Activated naive CD4-positive, alpha-beta T cell treated with anti-CD3 and anti-CD28 coated beads, Interleukin-2, amount 50 U/mL, for 72 hours (primary cell): ENCODE measurements at places on chromosomes 11 and 22. TPM values are rescaled to one million over a fixed set of nuclear protein-coding genes. Genes with fewer than 3 reads are reported as not detected.

The DGAT2 gene
- total RNA-seq: 3.9 TPM

The TPST2 gene
- total RNA-seq: 15.4 TPM

The MUC2 gene
- total RNA-seq: not detected

The CDHR5 gene
- not detected for total RNA-seq

The MCHR1 gene
- not detected for total RNA-seq

The SAA4 gene
- not detected for total RNA-seq

The TSPAN18 gene
- 2.3 TPM for total RNA-seq

GRCh38 chr11:103315248-103315647 is 206.0 kb downstream of the DYNC2H1 start:
- DNase-seq: no peak

DNA sequence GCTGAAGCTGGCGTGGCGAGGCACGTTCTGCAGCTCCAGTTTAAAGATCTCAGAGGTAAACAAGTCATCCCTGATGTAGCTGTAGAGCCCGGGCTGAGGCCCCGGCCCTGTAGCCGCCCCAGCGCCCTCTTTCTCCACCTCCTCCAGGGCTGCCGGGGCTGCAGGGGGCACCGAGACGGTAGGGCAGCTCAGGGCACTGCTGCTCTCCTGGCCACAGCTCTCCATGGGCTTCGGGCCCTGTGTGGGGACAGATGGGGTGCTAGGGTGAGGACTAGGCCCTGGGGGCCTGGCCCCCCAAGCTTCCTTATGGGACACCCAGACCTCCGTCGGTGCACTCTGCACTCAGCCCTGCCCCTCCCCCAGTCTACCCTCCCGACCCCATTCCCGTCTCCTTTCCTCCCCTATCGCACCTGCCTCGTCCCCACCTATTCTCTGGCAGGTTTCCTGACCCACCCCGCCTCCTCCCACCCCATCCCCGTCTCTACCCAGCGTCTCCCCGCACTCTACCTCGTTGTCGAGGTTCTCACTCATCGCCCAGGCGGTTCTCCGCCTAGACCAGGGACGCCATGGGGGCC is 559 bp downstream of the RANBP1 start:
- DNase-seq: no peak

GRCh38 chr22:34486381-34486780 is 566.1 kb upstream of the LARGE1 start:
- DNase-seq: no peak

DNA sequence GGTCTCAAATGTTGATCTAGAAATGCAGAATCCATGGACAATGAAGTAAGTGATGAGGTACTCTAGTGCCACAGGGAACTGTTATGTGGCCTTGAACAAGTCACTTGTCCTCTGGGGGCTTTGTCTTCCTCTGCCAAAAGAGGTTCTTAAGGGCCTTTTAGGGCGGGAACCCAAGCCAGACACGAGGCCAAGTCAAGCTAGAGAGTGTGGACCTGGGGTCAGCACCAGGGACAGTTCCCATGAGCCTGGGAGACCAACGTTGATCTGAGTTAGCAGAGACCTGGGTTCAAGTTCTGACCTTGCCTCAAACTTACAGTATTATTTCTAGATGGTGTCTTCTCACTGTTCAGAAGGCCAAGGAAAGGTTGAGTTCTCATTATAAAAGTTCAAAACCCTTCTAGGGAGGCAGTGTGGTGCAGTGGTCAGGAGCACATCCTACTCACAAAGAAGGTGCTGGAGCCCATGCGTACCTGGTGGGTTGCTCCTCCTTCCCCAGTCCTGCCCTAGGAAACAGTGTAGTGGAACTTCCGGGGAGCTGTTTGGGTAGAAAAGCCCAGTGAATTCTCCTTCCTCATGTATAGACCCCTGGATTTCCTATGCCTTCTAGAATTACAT is 121.5 kb downstream of the CHST1 start:
- peak; percentile 11 for DNase-seq

DNA sequence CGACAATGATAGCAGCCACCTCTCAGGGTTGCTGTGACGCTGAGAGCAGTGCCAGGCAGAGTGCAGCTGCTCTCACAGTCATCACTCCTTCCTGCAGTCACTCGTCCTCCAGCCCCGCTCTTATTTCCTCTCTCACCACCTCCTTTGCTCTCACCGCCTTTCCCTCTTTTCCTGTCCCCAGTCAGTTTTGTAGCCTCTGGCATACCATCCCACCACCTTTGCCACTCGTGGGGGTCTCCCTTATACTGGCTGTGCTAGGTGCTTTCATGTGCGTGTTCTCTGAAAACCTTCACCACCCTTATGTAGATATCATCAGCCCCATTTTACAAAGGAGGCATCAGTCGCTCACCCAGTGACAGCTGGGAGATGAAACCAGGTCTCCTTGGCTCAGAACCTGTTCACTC is 19.3 kb upstream of the ST3GAL4 start:
- no peak for DNase-seq

- no peak for DNase-seq
Observed at GRCh38 chr11:117646411-117646810, 150.6 kb downstream of the DSCAML1 start.

DNA sequence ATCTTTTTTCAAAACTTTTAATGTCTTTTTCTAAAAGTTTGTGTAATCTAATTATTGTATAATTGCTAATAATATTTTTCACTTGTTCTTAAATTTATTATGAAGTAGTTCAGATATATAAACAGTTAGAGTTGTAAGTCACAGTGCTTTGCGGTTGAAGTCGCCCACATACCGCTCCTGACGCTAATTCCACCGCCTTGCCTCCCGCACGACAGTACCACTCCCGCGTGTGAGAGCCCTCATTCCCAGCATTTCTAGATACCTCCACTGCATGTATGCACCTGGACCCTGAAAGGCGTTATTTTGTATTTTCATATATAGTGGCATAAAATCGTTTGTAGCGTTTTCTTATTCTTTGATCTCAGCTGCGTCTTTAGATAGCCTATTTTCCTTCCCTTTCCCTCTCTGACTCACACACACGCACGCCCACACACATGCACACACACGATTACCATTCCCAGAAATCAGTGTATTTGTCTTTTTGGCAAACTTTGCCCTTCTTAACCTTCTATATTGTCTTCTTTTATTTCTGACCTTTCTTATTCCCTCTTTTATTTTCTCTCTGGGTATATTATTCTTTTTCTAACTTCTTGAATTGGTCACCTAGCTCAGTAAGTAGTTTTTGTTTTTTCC is 56.4 kb upstream of the PITPNB start:
- no peak for DNase-seq

- no peak for DNase-seq
Observed at GRCh38 chr11:78594814-78595213, 20.1 kb upstream of the NARS2 start.

- no peak for DNase-seq
Observed at GRCh38 chr11:2466069-2466801, 21.4 kb downstream of the KCNQ1 start.

DNA sequence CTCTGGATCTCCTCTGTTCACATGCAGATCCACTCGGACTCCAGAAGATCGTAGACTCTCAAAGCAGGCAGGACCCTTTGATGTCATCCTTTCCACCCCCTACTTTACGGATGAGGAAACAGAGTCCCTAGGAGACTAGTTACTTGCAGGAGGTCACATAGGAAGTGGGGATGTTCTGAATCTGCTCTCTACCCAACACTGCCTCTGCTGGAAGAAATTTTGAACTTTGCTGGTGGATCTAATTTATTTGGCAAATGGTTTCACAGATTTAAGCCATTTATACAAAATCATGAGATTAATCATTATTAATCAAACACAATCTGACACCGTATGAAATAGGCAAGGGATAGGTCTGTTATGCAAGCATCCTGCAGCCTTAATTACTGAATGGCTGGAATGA is 55.0 kb upstream of the USP47 start:
- DNase-seq: no peak

DNA sequence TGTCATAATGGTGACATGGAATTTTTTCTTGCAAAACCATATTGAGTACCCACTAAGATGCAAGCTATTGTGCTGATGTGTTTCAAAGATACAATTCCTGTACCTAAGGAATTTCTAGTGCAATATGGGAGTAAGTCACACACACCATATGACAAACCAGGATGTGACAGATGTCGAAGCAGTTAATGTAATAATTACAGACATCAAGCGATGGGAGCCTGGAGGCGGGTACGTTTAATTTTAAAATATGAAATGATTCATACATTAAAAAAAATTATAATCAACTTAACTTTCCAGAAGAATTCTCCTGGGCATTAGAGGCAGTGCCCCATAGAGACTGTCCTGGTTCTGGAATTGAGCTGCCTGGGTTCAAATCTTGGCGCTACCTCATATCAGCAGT is 6.0 kb downstream of the SYCE3 start:
- no peak for DNase-seq

DNA sequence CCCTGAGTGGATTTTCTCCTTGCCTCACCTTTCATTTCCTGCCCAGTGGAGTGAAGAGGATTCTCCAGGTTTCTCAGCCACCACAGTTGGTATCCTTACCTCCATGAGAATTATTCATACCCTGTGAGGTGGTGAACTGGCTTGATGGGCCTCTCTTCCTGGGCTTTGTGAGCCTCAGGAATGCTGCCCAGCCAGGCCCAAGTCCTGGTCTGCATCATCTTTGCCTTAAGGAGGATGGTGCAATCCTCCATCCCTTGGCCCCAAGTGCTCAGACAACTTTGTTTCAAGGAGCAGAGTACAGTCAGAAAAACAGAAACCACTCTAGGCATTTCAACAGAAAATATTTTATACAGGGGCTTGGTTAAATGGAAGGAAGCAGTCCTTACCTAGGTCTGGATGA is 114.2 kb upstream of the CADM1 start:
- DNase-seq: no peak

DNA sequence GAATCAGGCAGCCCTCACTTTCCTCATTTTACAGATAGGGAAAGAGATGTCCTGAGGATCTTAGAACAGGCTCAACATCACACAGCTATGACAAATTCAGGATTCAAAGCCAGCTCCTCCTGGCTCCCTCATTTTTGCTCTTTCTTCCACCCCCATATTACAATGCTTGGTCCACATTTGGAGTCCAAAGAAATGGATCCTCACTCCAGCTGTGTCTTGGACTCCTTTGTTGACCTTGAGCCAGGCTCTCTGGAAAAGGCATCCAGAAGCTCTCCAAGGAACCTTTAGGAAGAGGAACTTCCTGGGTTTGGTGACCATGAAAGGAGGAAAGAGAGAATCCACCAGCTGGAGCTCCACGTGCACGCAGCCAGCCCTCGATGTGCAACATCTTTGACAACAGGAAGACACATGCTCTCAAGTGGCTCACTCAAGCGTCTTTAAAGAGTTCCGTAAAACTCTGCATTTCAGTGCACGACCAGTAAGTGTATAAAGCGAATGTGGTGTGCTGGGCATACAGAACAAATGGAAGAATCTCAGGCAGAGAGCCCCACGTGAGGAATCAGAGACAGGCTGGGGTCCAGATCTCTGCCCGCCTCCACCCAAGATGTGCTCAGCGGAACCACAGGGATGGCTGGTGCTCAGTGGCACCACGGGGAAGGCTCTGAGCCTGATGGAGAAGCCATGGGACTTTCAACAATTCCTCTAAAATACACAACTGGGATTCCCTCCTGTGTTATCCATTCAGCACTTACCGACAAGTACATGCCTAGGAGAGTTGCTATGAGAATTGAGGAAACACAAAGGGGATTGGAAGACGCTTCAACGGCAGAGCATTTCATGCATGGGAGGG is 48.4 kb downstream of the ISX start:
- DNase-seq: no peak

- no peak for DNase-seq
Observed at GRCh38 chr11:1341928-1342524, 32.6 kb upstream of the TOLLIP start.

DNA sequence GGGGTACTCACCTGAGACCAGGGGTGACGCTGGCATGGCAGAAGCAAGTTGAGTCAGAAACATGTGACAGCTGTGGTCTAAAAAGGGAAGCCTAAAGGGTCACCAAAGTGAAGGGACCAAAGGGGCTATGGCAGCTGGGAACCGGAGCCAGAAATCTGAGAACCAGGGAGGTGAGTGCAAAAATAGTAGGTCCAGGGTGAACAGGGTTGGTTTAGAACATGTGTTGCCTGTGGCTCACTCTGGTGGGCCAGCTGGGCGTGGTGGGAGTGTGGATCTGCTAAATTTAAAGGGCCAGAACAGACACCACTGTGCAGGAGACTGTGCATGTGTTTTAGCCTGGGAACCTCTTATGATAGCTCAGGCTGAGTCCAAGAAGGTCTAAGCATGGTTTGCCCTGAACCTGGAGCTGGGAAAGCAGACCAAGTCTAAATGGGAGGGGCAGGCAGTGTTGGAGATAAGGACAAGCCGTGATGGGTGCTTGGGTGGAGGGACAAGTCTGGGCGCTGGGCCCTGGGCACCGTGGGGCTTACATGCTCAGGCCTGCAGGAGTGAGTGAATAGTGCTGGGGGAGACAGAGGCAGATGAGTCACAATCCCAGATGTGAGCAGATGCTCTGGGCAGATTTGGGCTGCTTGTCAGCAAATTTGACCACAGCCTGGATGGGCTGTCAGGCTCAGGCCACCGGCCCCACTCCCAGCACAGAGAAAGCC is 41.4 kb upstream of the ZBED5 start:
- DNase-seq: no peak
